ENCODE measurements at places on chromosomes 2 and 18. TPM values are rescaled to one million over a fixed set of nuclear protein-coding genes. Genes with fewer than 3 reads are reported as not detected.

Gene PLEKHB2
- total RNA-seq, result 76.0 TPM

Gene CHAC2
- total RNA-seq, result 11.3 TPM

Gene ACMSD
- not detected for total RNA-seq

Gene TSPYL6
- total RNA-seq, result not detected

Gene AQP12A
- total RNA-seq, result not detected

Gene EVX2
- total RNA-seq, result not detected

Gene SLC9A4
- not detected for total RNA-seq

Gene ANKRD62
- not detected for total RNA-seq

Gene KANSL3
- 22.2 TPM for total RNA-seq

Gene SCYGR4
- total RNA-seq, result not detected

Gene FAHD2A
- 30.3 TPM for total RNA-seq

Gene EN1
- total RNA-seq, result 0.84 TPM

Gene PRSS56
- total RNA-seq, result 0.13 TPM

Gene SAG
- not detected for total RNA-seq

Gene GATA6
- 1.7 TPM for total RNA-seq

Gene IL36A
- total RNA-seq, result not detected

Gene CCDC178
- not detected for total RNA-seq

Gene HAUS1
- 33.7 TPM for total RNA-seq

Gene PAX8
- 0.97 TPM for total RNA-seq

Gene KCNF1
- 40.2 TPM for total RNA-seq

Gene CCDC102B
- 0.81 TPM for total RNA-seq

Gene DHX57
- 19.0 TPM for total RNA-seq

Gene PTH2R
- not detected for total RNA-seq

Gene MC2R
- total RNA-seq, result not detected

Gene SLC1A4
- 10.5 TPM for total RNA-seq
